Cerebellar nuclear complex (tissue), 1 donor: ENCODE measurements at places on chromosomes 6 and 20.

- no peak for DNase-seq
These were observed 62.9 kb downstream of the WDR27 start for GRCh38 chr6:169638915-169639314.

GRCh38 chr6:16249971-16250370, 11.6 kb downstream of the GMPR start:
- no peak for DNase-seq

DNA sequence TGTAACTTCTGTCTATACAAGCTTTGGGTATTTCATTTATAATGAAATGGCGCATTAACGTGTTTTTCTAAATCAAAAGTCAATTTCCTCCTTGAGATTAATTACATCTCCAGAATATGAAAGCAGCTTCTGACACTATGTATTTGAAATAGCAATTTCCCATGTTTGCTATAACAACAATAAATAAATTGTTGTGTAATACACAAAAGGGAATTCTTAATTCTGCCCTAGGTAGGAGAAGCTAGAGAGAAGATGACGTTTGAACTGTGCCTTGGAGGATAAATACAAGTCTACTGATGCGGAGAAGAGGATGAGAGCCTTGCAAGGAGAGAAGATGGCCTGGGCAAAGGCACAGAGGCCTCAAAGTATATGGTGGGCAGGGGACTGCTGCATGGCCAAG, 7.6 kb upstream of the HLA-DOA start:
- DNase-seq: no peak

- no peak for DNase-seq
These were observed 183.7 kb upstream of the CEP162 start for GRCh38 chr6:84411060-84411629.

DNA sequence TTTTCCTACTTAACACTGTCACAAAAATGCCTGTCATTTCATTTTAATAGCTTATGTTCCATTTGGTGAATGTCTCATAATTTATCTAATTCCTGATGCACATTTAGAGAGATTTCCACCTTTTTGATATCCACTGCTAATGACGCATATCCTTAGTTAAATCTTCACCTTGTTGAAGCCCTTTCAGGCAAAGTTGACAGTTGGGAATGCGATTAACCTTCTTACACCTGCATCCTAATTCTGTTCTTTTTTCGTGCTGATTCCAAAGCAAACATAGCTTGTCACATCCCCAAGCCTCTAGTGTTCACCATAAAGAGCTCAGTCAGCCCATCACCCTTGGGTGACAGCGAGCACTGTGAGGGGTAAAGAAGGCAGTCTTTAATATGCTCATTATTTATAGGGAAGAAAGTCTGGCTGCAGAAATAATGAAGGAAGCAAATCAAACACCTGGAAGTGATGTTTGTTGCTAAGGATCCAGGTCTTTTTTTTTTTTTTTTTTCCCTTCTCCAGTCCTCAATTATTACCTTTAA, 205.6 kb downstream of the DTNBP1 start:
- no peak for DNase-seq

GRCh38 chr6:167441715-167442206, 116.9 kb downstream of the TTLL2 start:
- no peak for DNase-seq

GRCh38 chr6:126376682-126377081, 36.8 kb downstream of the CENPW start:
- DNase-seq: no peak

DNA sequence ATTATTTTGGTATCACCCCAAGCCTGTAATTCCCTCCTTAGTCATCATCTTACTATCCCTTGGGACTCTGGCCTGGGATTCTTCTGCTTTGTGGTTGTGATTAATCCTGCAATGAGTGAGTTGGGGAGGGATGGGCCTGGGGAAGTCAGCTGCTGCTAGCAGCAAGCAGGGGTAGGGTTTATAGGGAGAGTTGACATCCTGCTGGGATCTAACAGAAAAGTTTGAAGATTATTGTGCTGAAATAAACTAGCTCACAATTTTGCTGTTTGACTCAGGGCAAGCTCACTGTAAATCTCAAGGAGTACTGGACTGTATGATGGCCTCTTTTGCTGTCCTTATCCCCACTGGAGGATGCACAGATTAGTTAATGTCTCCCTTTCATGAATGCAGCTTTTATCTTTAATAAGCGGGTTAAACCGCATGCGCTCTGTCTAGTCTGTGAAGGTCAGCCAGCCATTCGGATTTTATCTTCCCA, 83.4 kb downstream of the JARID2 start:
- DNase-seq: no peak

DNA sequence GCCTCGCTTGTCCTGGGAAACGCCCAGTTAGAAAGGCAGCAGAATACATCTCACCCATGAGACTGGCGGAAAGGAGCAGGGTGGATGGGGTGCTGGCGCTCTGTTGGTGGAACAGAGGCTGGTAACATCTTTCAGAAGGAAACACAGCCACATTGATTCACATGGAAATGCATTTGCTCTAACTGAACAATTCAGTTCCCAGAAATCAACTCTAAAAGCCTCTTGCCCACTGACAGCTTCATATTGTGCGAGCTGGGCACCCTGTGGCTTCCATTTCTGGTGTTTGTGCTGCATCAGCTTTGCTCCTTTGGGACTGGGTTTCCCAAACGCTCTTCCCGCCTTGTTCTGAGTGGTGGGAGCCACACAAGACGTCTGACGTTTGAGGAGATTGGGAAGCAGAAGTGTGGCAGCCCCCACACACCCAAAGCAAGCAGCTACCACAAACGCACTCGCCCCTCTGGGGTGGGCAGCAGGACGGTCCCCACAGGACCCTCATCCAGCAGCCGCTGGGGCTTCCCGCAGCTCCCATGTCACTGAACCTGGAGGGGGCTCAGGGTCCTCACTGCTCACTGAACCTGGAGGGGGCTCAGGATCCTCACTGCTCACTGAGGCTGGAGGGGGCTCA, 229.5 kb downstream of the ERMARD start:
- DNase-seq: no peak

- no peak for DNase-seq
These were observed 166.8 kb upstream of the PREP start for GRCh38 chr6:105569706-105570105.
